KG1 (cell line): ENCODE measurements at places on chromosomes 5 and 9.

DNA sequence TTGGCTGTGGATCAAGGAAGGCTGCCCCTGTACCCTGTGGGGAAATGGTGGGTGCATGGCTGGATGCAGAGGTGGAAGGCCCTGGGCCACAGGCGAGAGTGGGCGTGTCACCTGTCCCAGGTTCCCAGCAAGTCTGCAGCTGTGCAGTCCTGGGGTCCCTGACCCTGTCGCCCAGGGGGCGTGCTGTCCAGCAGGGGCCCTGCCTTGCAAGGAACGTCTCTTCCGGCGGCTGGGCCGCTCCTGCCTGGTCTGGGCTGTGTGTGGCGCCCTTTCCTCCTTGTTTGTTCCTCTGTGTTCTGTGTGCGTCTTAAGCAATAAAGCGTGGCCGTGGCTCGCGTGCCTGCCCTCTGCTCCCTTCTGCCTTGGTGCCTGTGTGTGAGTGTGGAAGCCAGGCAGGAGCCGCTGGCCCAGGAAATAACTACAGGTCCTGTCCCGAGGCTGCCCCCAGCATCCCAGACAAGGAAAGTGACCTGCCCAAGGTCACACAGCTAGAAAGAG is 8.4 kb downstream of the SLC2A6 start:
- no peak for DNase-seq

- no peak for DNase-seq
Measured at GRCh38 chr5:178370102-178370501, 137.5 kb upstream of the PHYKPL start.

DNA sequence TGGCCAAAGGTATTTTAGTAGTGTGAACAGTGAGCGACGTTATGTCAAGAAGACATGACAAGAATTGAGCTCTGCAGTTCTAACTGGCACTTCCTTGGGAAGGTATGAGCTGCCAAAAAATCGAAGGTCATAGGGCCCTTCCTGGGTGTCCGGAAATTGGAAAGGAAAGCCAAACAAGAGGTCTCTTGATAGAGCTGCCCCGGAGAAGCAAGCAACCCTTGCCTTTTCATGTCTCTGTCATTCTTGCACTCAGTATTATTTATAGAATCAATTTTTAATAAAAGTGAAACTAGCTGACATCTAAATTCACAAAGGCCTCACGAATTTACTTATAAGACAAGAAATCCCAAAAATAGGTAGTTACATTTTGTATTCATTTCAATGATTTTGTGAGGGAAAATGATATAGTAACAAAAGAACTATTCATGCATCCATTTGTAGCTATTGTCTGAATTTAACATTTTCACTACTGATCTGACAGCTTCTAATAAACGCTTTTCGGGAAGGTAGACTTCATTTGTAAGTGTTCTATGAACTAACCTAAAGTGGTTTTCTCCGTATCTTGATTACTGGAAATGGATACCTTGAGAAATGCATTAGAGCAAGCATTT is 113.8 kb upstream of the VCAN start:
- DNase-seq: no peak

GRCh38 chr9:86217076-86217755 is 42.2 kb downstream of the C9orf153 start:
- no peak for DNase-seq

GRCh38 chr5:5221724-5222123 is 81.6 kb downstream of the ADAMTS16 start:
- DNase-seq: no peak

DNA sequence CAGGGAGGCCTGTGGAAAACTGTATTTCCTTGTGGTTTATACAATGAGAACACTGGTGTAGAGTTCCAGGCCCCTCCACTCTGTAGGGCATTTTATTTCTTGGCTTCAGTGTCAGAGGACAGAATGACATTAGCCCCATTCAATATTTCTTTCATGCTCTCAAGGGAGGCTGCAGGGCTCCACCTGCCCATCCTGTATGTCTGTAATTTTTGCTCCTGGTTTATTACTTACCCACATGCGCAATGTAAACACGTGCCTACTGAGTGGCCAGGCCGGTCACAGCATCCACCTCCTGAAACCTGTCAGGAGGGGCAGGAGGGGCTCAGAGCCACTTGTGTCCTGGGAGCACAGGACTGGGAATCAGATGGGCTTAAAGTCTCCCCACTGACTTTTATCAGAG is 82.4 kb downstream of the GADD45G start:
- no peak for DNase-seq

- DNase-seq: no peak
Measured at GRCh38 chr5:157947156-157947555, 88.2 kb upstream of the CLINT1 start.

DNA sequence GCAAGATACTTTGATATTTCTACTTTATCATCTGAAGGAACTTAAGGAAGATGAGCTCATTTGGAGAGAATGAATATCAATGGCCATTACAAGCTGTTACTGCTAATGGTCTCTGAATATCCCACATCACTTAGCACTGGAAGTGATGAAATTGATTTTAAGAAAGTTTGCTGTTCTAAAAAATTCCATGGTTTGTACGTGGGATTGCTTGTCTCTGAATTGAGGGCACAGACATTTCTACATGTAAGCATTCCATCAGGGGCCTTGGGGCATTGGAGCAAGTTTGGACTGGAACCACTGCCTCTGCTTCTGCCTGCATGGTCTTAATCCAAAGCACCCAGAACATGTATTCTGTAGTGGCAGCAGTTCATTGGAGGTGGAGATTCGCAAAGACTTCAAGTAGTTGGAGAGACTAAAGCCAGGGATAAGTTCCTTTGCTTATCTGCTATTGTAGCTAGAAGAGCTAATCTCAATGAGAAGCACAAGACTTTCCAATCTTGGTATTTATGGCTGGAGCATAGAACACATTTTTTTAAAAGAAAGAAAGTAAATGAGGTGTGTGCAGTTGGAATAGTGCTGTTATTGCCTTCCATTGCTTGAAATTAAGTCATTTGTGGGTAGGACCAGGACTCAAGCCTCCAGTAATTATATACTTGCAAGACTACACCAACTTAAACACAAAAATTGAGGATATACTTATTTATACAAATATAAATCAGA is 424.2 kb downstream of the SPATA31D1 start:
- no peak for DNase-seq

GRCh38 chr5:115472271-115473025 is 72.1 kb downstream of the FEM1C start:
- no peak for DNase-seq

DNA sequence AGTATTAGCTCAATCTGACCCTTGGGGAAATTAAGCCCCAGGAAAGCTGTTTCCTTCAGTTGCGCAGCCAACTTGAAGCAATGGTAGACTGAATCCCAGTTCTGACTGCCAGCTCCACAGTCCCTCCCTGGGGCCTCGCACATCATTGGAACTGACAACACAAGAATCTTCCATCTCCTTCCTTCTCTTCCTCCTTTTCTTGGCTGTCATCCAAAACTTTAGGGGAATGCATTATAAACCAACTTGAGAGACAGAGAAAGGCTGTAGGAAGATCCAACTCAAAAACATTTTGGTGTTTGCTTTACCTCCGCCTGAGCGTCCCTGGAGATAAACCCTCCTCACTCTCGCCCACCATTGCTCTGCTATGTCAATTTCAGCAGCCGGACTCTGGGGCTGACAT is 16.6 kb downstream of the KCNIP1 start:
- no peak for DNase-seq

GRCh38 chr9:68651280-68651893 is 53.7 kb upstream of the PIP5K1B start:
- no peak for DNase-seq

DNA sequence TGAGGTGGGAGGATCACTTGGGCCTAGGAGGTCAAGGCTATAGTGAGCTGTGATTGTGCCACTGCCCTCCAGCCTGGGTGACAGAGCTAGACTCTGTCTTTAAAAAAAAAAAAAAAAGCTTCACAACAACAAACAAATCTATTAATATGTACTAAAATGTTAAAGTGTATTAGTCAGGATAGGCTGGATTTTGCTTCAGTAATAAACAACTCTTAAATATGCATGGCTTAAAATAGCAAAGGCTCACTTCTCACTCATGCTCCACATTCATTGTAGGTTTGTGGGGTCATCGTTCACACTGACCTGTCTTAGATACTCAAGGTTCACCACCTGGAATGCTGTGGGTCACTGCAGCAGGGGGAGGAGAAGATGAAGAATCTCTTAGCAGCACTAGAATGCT is 33.8 kb upstream of the COL15A1 start:
- no peak for DNase-seq

GRCh38 chr9:95023217-95024003 is 294.1 kb downstream of the FANCC start:
- no peak for DNase-seq

DNA sequence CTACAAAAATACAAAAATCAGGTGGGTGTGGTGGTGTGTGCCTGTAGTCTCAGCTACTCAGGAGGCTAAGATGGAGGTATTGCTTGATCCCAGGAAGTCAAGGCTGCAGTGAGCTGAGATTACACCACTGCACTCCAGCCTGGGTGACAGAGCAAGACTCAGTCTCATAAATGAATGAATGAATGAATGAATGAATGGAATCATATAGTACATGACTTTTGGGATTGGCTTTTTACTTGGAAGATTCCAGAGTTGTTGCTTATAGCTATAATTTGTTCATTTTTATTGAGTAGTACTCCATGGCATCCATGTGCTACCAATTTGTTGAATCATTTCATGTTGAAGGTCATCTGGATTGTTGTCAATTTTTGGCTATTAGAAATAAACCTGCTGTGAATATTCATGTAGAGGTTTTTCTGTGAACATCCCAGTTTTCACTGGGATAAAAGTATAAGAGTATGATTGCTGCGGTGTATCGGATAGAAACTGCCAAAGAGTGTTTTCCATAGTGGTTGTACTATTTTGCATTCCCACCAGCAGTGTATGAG is 19.9 kb downstream of the ERBIN start:
- DNase-seq: no peak

- no peak for DNase-seq
Measured at GRCh38 chr5:68682400-68683160, 411.2 kb upstream of the SLC30A5 start.

DNA sequence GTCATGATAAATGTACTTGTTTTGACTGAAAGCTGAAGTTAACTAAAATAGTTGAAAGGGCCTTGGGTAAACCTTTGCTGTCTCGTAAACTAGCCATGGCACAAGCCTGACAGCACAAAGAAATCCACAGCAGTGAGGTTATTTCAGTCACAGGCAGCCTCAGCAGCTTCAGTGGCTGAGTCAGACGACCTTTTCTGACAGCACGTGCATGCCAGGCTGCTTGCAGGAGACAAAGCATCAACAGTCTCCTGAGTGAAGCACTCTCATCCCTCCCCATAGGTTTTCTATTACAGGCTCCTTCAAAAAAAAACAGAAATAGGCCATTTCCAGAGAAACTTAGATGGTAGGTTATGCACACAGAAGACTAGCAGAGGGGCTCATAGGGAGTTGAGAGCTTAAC is 34.6 kb downstream of the OXCT1 start:
- DNase-seq: no peak

GRCh38 chr5:36692791-36693763 is 86.7 kb downstream of the SLC1A3 start:
- DNase-seq: peak; percentile 50

- DNase-seq: no peak
Measured at GRCh38 chr5:80569961-80570786, at the start of gene ANKRD34B. TSS of gene ANKRD34B (minus strand) at chr5:80570280. CDS start at chr5:80560019, 10,261 bp downstream.

DNA sequence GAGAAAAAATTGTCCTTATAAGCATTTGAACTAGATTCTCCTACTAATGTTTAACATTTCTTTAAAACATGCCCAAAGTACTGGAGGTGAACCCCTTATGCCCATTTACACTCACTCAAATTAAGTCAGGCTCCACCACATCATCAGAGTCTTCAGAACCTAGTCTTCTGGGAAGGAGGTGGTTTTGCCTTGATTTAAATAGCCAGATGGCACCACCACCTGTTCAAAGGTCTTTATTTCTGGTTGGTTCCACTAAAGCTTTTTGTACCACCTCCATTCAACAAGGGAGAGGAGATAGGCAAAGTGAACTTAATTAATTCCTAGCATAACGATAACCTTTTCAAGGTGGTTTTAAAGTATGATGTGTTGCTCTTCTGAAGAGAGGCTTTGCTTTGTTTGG is 189.5 kb downstream of the SLF1 start:
- DNase-seq: no peak

DNA sequence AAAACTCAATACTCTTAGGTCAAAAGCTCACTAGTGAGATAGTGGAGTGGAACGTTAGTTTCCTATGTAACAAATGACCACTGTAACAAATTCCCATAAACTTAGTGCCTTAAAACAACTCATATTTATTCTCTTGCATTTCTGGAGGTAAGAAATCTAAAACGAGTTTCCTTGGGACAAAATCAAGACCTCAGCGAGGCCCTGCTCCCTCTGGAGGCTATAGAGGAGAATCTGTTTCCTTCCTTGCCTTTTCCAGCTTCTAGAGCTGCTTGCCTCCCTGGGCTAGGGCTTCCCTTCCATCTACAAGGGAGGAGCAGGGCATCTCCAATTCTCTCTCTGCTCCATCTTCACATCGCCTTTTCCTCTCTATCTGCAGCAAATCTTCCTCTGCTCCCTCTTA is 32.0 kb downstream of the SEMA5A start:
- no peak for DNase-seq

GRCh38 chr5:126692971-126693370 is 84.0 kb upstream of the LMNB1 start:
- no peak for DNase-seq

- no peak for DNase-seq
Measured at GRCh38 chr5:32618962-32619361, 33.6 kb downstream of the SUB1 start.

DNA sequence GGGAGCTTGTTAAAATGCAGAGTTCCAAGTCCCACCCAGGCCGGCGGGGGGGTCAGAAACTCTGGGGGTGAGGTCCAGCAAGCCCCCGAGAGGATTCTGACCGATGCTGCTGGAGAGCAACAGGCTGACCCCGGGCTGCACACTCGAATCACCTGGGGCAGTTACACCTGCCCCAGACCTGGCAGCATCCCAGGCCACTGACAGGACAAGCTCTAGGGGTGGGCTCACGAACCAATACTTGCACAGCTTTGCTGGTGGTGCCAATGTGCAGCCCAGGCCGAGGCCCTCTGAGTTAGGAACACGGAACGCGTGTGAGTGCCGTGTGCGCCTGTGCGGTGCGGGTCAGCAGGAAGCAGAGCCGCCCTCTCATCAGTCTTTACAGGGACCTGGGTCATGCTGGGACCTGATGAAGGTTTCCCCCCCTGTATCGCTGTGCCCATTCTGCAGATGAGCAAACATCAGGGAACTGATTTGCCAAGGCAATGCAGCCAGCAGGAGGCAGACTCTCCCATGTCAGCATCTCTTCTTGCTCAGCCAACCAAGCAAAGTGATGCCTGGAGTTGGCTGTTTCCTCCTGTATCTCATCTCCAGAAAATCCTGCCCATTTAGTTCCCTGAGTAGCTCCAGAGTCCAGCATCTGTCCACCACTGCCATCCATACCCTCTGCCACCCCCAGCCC is 16.3 kb downstream of the FAM163B start:
- no peak for DNase-seq

GRCh38 chr5:31027721-31028120 is 165.8 kb upstream of the CDH6 start:
- no peak for DNase-seq

DNA sequence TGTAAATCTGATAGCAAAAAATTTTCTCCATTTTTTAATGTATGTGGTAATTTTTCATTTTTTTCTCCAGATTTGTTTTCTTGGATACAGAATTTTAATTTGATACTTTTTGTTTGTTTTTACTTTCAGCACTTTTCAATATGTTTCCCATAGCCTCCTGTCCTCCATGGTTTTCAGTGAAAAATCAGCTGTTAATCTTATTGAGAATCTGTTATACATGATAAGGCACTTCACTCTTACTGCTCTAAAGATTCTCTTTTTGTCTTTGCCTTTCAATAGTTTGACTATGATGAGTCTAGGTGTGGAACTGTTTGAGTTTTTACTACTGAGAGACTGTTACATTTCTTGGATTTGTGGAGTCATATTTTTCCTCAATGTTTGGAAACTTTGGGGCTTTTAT is 455.7 kb upstream of the NUDT12 start:
- DNase-seq: no peak
